ENCODE measurements at places on chromosomes 2 and 18.

- DNase-seq, result no peak
Measured at GRCh38 chr2:234814374-234814773, 137.4 kb upstream of the SH3BP4 start.

DNA sequence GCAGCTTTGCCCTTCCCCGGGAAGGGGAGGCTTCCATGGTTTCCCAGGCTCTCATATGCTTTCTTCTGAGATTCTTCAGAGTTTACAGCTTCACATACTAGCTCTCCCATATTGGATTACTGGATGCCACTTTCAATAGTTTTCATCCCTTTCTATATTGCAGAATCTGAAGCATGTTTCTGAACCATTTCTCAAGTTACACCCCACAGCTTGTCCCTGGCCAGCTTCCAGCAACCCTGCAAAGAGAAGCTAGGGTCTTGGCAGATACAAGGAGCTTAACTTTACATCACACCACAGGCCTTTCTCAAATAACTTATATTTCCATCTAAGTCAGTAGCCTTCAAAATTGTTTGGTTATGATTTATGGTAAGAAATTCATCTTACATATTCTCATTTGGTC, 39.6 kb downstream of the LHCGR start:
- DNase-seq, result no peak

GRCh38 chr2:96547731-96548171, 11.2 kb downstream of the ARID5A start:
- no peak for DNase-seq

DNA sequence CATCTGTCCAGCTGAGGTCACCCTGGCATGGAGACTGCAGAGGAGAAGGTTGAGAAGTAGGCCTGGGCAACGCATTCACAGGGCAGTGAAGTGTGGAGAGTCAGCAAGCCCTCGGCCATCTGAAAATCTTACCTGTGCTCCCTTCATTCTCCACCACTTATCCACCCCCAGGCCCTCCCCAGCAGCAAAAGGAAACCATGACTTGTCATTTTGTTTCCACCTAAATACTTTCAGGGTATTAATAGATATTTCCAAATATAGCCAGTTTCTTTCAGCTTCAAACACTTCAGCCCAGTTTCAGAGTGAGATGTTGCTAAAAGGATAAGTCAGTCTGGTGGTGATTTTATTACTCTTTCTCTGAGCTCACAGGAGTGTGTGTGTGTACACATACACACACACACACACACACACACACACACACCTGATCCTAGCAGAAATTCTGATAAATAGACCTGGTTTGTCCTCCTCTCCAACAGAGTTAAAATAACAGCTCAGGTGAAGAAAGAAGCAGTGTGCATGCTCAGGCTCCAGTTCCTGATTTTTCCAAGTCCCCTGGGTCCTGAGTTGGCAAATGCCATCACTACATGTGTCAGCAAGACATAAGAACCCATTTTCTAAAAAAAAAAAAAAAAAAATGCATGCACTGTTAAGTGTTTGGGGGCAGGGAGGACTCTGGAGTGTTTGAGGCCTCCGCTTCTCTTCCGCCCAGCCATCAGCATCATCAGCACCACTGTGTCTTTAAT, 82.8 kb downstream of the LOXHD1 start:
- DNase-seq, result no peak

- no peak for DNase-seq
Measured at GRCh38 chr18:48679236-48679635, 140.4 kb downstream of the CTIF start.

- peak; percentile 48 for DNase-seq
Measured at GRCh38 chr18:70195852-70196434, 9.5 kb downstream of the RTTN start.

DNA sequence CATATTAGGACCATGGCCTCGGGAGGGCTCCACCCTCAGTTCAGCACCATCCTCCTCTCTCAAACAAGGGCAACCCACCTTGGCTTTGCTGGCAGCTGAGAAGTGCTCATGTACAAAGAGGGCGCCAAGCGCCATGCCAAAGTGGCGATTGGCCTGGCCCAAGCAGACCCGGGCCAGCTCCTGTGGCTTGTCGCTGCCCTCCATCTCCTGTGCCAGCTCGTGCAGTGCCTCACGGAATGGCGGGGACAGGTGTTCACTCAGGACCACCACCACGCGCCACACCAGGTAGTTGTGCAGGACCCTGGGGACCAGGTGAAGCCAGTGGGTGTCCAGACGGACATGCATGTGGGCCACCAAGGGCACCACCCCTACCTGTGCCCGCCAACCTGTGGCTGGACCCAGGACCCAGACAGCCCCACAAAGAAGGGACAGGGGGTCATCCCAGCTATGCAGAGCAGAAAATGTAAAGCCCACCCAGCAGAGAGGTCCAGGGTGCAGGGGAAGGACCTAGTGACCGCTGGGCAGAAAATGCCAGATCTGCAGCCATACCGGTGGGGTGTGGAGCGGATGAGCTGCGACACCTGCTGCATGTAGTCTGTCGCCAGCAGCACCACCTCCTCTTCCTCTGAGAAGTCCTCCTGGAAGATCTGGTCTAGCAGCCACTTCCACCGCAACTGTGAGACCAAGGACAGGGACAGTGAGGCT, 3.6 kb downstream of the ECEL1 start:
- DNase-seq, result no peak

DNA sequence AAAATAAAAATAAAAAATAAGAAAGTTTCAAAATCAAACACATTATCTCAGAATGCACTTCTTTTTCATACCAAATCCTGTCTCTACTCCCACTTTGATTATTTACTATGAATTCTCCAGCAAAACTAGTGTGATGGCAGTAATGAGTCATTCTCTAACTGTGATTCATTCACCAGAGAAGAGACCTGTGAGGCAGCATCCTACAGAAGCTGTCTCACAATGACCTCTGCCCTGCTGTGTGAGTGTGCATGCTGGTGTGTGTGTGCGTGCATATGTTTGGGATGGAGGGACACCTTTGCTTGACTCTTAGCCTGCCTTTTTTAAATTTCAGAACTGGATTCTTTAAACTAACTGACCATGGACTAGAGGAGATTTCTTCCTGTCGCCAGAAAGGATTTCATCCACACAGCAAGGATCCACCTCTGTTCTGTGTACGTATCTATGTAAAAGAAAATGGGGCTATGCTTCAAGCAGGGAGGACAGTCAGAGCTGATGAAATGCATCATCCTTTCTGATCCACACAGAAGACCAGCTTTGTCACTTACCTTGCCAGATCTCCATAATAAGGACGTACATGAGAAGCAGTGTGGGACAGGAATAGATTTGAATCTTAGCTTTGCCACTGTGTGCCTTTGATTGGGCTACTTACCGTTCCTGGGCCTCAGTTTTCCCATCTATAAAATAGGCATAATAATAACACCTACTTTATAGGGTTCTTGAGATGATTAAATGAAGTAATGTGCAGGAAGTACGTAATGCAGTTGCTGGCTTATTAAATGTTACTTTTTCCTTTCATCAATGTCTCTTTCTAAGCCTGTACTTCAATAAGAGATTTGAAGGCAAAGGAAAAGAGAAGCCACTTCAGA, 31.2 kb downstream of the STAMBP start:
- DNase-seq, result no peak

DNA sequence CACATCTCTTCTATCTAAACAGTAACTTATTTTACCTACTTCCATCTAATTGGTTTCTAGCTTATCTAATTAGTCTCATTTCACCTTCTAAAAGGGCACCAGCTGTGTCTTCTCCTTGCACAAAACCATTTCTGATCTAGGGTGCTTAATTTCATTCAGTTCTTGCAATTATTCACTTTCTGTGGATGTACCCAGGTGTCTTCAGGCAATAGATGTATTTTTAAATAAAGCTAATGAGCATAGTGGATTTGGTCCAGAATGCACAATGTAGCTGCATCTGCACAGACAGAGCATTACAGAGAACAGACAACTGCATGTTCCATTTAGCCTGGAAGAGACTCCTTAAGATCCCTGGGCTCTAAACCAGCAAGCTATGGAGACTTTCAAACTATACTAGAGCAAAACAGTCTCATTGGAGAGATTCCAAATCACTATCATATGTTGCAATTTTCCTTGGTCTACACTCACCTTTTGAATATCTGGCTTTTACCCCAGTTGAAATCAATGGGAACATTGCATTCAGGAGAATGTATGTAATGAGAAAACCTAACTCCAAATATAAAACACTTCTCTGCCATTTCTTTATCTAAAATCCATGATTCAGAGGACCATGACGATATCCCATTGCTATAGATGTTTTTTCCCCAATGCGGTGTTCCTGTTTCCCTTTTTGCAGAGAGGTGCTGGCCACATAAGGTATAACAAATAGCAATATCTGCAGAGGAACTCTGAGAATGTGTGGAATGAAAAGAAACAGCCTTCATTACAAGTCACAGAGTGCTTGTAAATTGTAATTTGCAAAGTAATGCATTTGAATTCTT, 3.5 kb upstream of the RFX8 start:
- no peak for DNase-seq

DNA sequence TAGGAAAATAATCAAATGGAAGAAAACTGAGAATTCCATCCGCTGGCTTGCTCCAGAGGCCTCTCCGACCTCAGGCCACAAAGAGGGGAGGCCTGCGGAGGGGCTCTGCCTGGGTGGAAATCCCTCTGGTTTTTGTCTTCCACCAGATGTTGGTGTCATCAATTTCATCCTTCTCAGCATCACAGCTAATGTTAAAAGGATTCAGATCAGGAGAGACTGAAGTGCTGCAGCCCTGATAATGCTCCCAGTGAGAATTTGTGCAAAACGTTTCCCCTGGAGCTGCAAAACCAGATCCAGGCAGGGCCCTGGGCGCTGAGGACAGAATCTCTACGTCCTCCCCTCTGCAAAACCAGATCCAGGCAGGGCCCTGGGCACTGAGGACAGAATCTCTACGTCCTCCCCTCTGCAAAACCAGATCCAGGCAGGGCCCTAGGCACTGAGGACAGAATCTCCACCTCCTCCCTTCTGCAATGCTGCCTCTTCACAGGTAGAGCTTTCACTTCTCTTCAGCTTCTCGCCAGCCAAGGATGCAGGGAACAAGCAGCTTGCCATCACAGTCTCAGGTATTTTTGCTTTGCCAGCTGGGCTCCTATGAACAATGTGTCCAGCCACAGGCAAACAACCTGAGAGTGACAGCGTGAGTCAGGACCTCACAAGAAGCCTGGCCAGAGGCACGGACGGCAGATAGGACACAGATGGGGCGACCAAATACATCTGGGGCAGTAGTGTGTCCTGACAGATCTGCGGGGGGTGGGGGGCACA, 81.2 kb downstream of the TMEM18 start:
- DNase-seq, result no peak

DNA sequence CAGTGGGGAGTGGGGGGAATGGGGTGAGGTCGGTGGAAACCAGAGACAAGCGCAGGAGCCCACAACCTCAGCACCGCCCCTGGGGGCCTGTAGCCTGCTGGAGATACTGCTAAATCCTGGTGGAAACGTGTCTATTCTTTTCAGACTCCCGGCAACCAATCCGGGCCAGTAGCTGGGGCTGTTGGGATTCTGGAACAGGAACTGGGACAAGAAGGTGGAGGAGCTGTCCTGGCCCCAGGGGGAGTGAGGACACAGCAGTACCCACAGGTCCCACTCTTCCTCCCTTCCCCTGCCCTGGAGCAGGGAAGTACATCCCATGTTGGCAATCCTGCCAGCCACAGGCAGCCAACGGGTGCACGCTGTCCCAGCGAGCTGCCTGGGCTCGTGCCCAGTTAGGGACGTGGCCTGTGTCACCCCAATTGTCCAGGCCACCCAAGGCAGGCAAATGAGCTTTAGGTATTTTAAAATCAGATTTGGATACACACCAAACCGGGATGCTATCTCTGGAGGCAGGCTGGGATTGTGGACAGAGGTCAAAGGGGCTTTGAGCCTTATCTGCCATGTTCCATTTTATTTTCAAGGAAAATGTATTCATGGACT, 51.8 kb downstream of the HS1BP3 start:
- DNase-seq, result no peak

Data from NCI-H510A treated with DMSO at 0.1 percent for 48 hours (cell line).